ENCODE measurements at places on chromosomes 11 and 22.
A peak's percentile ranks its signal among the peaks of the same experiment; 100 is the strongest.

DNA sequence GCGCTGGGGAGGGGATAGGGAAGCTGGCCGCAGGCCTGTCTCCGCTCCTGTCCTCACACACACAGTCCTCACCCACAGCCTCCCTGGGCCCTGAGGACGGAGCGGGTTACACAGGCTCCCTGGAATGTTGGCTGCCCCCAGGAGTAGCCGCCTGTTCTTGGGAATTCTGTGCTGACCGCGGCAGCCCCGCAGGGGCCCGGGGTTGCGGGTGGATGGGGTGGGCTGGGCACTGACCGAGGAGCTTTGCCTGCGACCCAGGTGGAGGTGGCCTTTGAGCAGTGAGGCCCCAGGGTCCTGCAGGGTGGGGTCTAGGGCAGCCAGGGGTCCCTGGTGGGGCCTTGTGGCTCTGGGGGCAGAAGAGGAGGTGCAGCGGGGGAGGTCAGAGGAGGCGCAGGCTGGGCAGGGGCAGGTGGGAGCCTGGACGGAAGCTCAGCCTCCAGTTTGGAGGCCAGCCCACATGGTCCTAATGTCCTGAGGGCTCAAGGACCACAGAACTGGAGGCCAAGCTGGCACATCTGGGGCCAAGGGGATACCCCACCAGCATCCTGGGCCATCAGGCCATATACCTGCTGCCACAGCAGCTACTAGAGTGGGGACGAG, 6.6 kb upstream of the MRGPRG start:
- DNase-seq, result no peak

DNA sequence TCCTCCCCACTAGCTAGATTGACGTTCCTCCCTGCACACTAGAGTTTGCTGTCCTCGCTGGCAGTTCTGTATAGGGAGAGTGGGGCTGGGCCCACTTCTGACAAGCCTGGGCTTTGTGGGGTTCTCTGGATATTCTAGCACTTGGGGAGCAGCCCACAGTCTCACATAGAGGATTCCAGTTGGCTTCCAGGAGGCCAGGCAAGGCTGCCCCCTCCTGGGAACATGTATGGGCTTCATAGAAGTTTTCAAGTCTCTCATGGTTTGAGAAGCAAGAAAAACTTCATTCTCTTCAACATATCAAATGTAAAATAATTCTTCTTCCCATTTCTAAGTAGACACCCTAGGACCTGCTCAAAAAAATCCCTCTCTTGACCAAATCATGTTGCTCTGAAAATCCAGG, 87.5 kb downstream of the NAV2 start:
- no peak for DNase-seq

- no peak for DNase-seq
Observed at GRCh38 chr11:79971255-79971654, 530.4 kb upstream of the TENM4 start.

DNA sequence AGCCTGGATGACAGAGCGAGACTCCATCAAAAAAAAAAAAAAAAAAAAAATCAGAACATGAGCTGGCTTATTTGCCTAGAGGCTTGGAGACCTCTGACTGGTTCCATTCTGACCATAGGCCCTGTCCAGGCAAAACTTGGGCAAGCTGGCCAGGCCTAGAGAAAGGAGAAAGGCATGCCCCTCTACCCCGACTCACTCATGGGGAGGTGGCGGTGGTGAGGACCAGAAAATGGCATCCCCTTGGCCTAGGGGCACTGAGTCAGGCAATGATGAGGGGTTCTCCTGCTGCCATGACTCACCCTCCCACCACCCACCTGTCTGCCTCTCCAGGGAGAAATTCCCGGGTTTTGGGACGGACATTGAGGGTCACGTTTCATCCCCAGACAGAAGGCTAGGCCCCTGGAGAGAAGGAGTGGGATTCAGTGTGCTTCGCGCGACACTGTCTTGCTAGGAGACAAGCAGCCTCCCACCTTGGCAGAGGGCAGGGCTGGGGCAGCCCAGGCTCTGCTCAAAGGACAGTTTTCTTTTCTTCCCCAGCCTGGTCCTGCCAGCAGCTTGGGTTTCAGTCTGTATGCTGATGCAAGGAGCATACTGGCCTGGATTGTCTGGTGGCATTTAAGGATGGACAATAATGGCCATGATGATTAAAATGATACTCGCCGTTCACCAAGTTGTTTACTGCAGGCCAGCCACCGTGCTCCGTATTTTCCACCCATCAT, 17.2 kb downstream of the TOB2 start:
- DNase-seq, result no peak

DNA sequence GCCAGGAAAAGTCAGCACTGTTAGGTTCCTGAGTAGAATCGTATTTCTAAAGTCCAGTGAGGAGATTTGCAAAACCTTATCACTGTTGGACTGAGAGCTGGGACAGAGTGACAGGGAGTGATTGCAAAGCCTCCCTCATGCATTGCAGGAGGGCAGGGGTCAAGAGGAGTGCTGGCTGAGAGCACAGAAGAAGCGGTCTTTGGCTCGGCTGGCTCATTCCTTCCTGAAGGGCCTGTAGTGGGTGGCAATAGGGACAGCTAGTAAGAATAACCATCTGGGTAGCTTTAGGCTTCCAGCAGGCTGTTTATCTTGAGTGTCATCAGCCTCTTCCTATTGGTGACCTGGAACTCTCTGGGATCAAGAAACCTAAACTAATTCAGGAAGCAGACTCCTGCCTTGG, 53.4 kb downstream of the CD44 start:
- DNase-seq, result peak; percentile 42

GRCh38 chr22:31530823-31531195, 34.5 kb downstream of the SFI1 start:
- no peak for DNase-seq

DNA sequence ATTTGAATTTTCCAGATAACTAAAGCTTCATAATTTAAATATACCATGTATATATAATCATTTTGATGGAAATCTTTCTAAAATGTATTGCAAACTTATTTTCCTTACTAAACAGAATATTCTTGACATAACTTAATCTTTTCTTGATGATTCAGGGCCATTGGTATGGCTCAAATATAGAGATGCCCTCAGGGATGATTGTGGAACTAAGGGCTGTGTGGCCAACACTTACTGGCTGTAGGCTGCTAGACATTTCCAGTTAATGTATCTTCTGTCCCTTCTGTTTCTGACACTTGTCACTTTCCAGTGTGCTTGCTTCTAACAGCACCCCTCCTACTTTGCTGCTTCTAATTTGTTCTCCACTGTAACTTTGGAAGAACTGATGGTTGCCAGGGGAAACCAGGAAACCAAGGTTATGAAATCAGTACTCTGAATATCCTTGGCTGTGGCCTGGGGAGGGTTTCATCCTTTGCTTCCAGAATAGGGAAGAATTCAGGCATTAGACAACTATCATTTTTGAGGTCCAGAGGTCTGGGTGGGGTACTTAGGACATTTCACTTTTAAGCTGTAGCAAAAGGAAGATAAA, 697.2 kb downstream of the ETS1 start:
- DNase-seq, result no peak

- no peak for DNase-seq
Observed at GRCh38 chr11:58575377-58576020, at the start of gene LPXN. LPXN (minus strand) TSS chr11:58575856; CDS start chr11:58575772, 84 bp downstream.

DNA sequence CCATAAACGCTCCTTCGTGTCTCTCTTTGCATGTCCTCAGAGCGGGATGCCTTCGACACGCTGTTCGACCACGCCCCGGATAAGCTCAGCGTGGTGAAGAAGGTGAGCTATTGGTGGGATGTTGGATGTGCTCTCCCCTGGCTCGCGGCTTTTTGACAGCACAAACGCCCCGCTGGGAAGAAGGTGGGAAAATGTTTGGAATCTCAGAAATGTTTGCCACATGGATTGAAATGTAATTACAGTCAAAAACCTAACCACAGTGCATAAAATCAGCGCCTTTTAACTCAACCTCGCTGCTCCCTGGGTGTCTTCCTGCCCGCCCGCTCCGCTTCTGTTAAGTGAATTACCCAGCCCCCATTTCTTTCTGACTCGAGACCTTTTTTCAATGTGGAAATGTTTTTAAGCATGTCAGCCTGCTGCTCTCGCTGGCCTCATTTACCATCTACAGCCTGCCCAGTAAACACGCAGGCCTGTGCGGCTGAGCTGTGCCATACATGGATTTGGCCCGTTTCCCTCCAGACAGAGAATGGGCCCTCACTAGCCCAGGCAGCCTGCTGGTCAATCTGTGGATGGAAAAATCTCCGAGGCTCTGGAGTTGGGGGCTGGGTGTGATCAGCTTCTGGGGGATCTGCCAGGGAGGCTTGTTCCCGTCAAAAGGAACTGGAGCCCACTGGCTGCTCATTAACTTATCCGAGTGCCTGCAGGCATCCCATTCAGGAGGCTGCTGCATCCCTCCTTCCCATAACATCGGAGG, 32.7 kb upstream of the PARVG start:
- DNase-seq, result no peak

GRCh38 chr11:132054822-132055221, 684.4 kb downstream of the NTM start:
- no peak for DNase-seq

- peak; percentile 73 for DNase-seq
Observed at GRCh38 chr11:9758637-9759518, 95.0 kb downstream of the SWAP70 start.

DNA sequence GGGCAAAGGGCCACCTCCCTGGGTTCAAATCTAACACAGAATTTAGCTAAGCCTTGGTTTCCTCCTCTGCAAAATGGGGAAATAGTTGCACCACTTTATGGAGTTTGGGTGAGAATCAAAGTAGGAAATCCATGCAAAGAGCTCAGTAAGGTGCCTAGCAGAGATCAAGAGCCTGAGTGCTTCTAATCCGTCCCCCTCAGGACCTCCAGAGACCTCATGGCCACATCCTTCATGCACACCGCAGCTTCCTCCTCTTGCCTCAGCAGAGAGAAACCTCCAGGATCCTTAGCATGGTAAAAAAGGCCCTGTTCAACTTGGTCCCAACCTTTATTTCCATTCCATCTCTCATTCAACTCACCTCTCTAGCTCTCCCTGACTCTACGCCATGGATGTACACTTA, 37.8 kb upstream of the NAV2 start:
- no peak for DNase-seq

GRCh38 chr11:82225930-82226329, 507.7 kb downstream of the FAM181B start:
- DNase-seq, result no peak

DNA sequence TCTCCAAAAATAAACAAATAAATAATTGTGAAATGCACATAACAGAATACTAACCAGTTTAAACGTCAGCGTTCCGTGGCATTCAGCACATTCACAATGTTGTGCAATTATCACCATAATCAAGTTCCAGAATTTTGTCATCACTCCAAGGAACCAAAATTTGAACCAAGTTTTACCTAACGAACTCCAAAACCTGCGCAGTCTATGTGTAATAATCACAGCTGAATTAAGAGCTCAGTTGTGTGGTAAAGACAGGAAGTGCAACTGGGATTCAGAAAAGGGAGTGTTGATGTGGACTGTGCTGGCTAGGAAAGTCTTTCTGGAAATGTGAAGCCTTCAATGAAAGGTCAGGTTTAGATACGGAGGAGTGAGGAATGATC, 5.4 kb upstream of the MCAM start:
- DNase-seq, result no peak

DNA sequence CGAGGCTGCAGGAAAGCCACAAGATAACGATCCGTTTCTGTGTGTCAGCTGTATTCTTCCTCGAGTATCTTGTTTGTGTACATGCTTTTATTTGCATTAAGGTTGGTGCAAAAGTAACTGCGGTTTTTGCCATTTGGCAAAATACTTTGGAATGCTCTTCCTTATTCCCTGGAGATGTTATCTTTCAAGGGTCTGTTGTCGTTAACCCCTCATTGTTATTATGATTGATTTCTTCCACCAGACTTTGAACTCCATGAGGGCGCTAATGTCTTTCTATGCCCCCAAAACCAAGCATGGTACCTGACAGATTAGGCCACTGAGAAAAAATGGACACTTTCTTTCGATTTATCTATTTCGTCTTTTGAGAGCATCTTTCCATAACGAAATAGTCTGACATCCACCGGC, 563 bp upstream of the PSMA1 start:
- no peak for DNase-seq

GRCh38 chr22:37860796-37861421, 11.7 kb downstream of the EIF3L start:
- no peak for DNase-seq

- DNase-seq, result no peak
Observed at GRCh38 chr22:29697853-29698598, 21.8 kb upstream of the CABP7 start.

- no peak for DNase-seq
Observed at GRCh38 chr11:127651175-127651887, 650.8 kb upstream of the KIRREL3 start.

- no peak for DNase-seq
Observed at GRCh38 chr11:97974798-97975498, 1045.8 kb upstream of the CNTN5 start.

DNA sequence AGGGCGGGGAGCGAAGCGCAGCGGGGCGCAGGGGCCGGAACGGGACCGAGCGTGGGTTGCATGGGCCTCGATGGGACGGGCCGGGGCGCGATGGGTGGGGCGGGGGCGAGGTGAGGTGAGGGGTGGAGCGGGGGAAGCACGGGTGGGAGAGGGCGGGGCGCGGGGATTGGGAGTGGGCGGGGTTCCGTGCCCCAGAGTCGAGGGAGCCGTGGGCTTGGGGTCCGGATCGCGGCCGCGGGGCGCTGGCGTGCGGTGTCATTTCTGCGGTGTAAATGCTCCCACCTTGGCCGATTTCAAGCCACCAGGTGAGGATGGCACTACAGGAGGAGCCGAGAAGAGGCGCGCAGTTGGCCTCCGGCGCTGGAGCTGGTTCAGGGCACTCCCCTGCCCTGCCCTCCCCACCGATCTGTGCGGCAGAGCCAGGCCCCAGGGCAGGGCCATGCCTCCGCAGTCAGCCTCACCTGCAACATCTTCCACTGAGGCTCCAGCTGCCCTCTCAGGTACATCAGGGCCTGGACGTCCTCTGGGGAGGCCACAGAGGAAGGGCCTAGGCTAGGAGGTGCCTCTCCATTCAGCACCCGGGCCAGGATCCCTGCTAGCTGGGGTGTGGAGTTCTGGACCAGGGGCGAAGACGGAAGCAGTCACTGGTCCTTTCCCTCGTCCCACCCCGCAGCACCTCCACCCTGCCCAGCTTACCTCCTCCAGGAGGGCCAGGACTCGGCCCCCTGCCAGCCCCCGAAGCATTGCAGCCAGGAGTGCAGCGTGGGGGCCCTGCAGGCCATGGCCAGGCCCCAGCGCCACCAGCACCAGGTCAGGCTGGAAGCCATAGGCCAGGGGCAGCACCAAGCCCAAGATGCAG, 620 bp upstream of the TUBGCP6 start:
- DNase-seq, result no peak
